ENCODE measurements at places on chromosomes 1 and 21.

DNA sequence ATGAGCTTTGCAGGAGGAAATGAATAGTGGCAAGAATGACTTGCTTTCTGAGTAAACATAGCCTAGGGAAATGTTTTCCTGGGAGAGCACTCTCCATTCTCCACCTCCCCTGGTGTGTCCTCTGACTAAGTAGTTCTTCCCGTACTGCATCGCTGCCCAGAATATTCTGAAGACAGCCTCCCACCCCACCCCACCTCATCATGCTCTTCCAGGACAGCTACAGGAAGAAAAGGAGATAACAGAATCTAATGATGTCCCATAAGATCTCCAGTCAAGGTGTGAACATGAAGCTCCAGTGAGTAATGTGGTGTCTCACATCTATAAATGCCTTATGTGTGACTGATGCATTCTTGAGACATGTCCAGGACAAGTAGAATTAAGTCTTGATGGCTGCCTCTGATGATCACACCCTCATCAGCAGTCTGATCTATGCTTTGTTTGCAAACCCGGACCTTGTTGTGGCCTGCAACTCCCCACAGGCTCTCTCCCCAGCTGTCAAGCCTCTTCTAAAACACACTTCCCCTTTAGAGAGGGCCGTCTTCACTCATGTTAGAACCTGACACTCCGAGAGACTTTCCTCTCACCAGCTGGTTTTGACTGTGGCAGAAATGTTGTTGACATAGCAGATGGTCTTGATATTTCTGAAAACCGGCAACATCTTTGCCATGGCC is 183.0 kb downstream of the CYYR1 start:
- H3K4me3 ChIP-seq: no peak overlapping the region
- H3K27me3 ChIP-seq: no peaks in the 10 kb centered on the region
- no peaks in the 10 kb centered on the region for H3K4me1 ChIP-seq
- no peak for DNase-seq
- H3K36me3 ChIP-seq: no peaks in the 10 kb centered on the region

- DNase-seq: no peak
- no peaks in the 10 kb centered on the region for H3K4me1 ChIP-seq
- no peak overlapping the region for H3K27ac ChIP-seq
- H3K27me3 ChIP-seq: no peaks in the 10 kb centered on the region
Observed at GRCh38 chr1:203537806-203538464, 44.0 kb downstream of the OPTC start.

- no peak overlapping the region for H3K4me3 ChIP-seq
- no peaks in the 10 kb centered on the region for H3K27me3 ChIP-seq
- peaks cover 39% of the 10 kb centered on the region for H3K36me3 ChIP-seq
- no peak overlapping the region for H3K27ac ChIP-seq
- no peak for DNase-seq
Observed at GRCh38 chr1:176178316-176178715, 28.8 kb downstream of the COP1 start.

DNA sequence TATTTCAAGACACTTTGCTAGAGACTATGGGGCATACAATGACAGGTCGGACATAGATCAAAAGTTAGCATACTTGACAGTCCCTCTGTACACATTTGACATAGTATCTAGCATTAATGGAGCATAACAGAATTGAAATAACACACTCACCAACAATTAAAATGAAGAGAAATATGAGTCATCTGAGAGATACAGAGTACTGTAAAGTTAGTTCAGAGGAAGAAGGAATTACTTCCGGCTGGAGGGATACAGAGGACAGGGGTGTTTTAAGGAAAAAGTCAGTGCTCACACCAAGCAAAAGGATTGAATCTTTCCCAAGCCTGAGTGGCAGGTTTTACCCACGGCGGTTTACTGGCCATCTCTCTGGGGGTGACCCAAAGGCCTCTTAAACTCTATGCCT is 2.4 kb downstream of the ZMYND12 start:
- H3K4me1 ChIP-seq: peaks cover 24% of the 10 kb centered on the region
- no peak overlapping the region for H3K27ac ChIP-seq
- H3K4me3 ChIP-seq: no peak overlapping the region
- H3K36me3 ChIP-seq: peaks cover 7% of the 10 kb centered on the region

GRCh38 chr1:89085781-89086180 is 20.8 kb upstream of the GBP1 start:
- H3K4me1 ChIP-seq: no peaks in the 10 kb centered on the region
- H3K4me3 ChIP-seq: no peak overlapping the region
- no peak overlapping the region for H3K27ac ChIP-seq
- H3K36me3 ChIP-seq: no peaks in the 10 kb centered on the region
- no peak for DNase-seq
- H3K27me3 ChIP-seq: no peaks in the 10 kb centered on the region

DNA sequence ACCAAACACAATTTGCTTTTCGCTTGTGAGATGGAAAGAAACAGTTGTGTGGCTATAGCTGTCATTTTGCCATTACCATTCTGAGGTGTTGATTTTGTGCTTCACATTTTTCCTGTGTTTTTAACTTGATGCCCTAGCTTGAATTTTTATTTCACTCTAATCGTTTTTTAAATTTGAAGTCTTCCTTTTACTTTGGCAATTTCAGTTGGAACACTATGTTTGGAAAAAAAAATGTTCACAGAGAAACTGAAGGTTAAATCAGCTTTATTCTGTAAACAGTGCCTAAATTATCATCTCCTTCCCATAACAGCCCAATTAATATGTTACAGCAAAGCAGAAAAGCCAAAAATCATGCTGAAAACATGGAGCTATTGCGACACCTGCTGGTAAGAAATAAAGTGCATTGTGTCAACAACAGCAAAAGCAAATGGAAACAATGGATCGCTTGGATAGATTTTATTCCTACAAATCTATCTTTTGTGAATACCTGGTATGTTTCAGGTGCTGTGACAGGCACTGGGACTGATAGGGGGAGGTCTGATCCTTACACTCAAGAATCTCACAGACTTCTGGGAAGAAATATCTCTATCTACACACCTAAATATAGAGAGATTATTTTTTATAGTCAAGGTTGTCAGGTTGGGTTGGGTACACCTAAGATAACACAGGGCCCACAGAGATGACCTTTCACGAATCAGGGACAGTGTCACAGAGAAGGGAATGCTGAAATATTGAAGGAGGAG is 16.2 kb upstream of the ERICH3 start:
- no peaks in the 10 kb centered on the region for H3K36me3 ChIP-seq
- H3K4me3 ChIP-seq: no peak overlapping the region
- no peaks in the 10 kb centered on the region for H3K4me1 ChIP-seq
- DNase-seq: no peak
- no peak overlapping the region for H3K27ac ChIP-seq
- no peaks in the 10 kb centered on the region for H3K27me3 ChIP-seq

GRCh38 chr1:38173848-38174247 is 127.3 kb upstream of the POU3F1 start:
- no peaks in the 10 kb centered on the region for H3K36me3 ChIP-seq
- H3K4me3 ChIP-seq: no peak overlapping the region
- no peak for DNase-seq
- no peak overlapping the region for H3K27ac ChIP-seq
